ENCODE measurements at places on chromosomes 4 and X.

- DNase-seq: no peak
These were observed 186.2 kb downstream of the STIM2 start for GRCh38 chr4:27046851-27047250.

DNA sequence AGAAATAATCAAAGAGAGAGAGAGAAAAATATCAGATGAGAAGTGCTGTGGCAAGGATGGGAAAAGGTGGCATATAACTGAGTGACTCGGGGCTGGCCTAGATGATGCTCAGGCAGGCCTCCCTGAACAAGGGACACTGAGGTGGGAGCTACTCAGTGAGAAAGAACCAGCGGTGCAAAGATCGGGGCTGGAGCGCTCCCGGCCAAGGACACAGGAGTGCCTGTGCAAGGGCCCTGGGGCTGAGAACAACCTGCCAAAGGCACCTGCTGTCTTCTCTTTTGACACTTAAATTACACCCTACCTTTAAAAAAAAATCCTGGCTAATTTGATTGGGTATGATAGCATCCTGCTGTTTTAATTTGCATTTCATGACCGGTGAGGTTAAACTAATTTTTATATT, 77.7 kb upstream of the C4orf50 start:
- DNase-seq: no peak

GRCh38 chr4:57194068-57194611, 84.0 kb upstream of the IGFBP7 start:
- DNase-seq: no peak

DNA sequence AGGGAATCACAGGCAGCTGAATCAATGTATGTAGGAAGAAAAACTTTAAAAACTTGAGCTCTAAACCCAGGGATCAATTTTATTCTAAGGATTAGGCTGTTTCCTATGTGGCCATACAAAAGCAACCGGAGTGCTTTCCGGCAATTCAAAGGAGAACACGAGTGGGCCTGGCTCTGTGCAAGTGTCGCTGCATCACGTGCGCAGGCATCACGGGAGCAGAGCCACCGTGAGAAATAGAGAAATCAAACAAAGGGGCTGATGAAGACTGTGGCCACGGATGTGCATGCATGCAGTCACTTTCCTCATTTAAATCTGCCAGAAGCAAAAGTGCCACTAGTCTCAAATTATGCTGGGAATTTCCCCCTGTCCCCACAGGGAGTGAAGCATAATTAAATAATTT, 196.9 kb downstream of the NSUN7 start:
- no peak for DNase-seq

DNA sequence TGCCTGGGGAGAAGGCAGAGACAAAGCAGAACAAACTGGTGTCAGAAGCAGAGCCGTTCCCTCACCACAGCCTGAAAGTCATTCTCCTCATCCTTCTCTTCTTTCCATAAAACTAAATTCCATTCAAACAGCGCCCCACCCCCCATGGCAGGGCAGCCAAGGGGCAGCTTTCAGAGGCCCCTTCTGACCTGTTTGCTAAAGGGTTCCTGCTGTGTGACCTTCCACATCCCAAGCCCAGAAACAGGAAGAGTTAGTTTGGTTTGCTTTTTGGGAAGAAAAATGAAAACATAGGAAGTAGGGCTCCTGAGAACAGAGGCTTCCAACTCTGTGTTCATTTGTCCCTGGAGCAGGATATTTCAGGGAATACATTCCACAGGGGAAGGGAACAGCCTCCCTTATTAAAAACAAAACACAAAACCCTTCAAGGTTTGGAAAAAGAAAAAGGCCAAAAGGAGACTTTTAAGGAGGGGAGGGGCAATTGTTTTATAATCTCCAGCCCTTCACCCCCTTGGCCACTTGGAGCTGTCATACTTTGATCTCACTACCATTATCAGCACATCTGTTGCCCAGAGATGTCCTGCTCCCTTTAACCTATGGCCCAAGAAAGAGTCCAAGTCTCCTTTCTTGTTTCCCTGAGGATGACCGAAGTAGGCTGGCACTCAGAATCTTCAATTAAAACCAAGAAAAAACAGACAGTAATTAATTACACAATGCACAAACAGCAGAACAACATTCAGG, 25.3 kb downstream of the STARD8 start:
- DNase-seq: no peak

- no peak for DNase-seq
These were observed 80.8 kb downstream of the ANKRD50 start for GRCh38 chr4:124631760-124632159.

- no peak for DNase-seq
These were observed 21.1 kb downstream of the ACSL1 start for GRCh38 chr4:184804621-184805020.

GRCh38 chrX:143873343-143873742, 10.5 kb upstream of the UBE2NL start:
- no peak for DNase-seq
